ENCODE measurements at places on chromosomes 4 and X. TPM values are rescaled to one million over a fixed set of nuclear protein-coding genes. Genes with fewer than 3 reads are reported as not detected.

The ARR3 gene
- 0.31 TPM for polyA plus RNA-seq

The CXCL8 gene
- 0.17 TPM for polyA plus RNA-seq

The TREX2 gene
- 0.27 TPM for polyA plus RNA-seq

The GNRHR gene
- polyA plus RNA-seq, result 0.32 TPM

DNA sequence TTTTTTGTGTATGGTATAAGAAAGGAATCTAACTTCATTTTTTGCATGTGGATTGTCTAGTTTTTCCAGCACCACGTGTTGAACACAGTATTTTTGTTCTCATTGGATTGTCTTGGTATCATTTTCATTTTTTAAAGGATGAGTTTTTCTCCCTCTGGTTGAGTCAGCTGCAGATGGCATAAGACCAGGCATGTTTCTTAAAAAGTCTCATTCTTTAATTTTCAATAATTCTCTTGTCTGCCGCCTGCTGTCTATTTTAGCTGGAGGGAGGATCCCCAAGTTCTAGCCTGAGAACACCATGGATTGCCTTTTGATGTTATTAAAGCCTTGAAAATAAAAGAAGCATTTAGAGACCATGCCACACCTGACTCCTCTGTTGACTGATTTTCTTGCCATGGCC is 263.8 kb downstream of the ARHGAP24 start:
- no peak for DNase-seq

DNA sequence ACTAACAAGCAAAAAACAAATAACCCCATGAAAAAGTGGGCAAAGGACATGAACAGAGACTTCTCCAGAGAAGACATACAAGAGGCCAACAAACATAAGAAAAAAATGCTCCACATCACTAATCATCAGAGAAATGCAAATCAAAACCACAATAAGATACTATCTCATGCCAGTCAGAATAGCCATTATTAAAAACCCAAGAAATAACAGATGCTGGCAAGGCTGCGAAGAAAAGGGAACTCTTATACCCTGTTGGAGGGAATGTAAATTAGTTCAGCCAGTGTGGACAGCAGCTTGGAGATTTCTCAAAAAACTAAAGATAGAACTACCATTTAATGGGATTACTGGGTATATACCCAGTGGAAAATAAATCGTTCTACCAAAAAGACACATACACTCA is 79.6 kb downstream of the MAPK10 start:
- DNase-seq, result no peak

DNA sequence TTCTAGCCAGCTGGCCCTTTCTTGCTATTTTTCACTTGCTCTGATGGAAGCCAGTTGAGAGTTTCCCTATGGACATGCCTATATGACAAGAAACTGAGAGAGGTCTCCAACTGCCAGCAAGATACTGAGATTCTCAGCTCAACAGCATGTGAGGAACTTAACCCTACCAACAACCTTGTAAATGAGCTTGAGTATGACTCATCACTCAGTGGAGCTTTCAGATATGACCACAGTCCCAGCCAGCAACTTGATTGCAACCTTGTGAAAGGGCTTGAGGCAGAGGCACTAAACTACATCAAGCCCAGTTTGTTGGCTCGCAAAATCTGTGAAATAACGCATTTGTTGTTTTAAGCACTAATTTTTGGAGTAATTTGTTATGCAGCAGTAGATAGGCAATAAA is 175.8 kb downstream of the COMMD8 start:
- DNase-seq, result no peak

GRCh38 chr4:10181745-10182445 is 65.3 kb upstream of the WDR1 start:
- DNase-seq, result no peak

DNA sequence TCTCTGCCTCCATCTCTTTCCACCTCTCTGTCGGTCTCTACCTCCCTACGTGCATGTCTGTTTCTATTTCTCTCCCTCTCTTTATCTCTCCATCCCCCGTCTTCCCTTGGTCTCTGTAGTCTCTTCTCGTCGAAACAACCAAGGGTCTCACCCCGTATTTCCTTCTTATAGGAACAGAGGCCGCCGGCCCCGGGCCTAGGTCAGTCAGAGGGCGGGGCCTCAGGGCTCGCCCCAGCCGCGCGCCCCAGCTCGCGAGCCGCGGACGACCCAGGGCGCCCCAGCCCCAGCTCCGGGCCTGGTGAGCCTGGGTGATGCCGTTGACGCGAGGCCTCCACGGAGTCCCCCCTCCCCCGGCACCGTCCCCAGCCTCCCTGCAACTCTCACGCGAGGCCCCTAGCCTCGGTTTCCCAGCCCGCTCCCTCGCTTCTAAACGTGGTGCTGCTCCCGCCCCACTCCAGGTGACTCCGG is 6.6 kb downstream of the TIMM17B start:
- no peak for DNase-seq

DNA sequence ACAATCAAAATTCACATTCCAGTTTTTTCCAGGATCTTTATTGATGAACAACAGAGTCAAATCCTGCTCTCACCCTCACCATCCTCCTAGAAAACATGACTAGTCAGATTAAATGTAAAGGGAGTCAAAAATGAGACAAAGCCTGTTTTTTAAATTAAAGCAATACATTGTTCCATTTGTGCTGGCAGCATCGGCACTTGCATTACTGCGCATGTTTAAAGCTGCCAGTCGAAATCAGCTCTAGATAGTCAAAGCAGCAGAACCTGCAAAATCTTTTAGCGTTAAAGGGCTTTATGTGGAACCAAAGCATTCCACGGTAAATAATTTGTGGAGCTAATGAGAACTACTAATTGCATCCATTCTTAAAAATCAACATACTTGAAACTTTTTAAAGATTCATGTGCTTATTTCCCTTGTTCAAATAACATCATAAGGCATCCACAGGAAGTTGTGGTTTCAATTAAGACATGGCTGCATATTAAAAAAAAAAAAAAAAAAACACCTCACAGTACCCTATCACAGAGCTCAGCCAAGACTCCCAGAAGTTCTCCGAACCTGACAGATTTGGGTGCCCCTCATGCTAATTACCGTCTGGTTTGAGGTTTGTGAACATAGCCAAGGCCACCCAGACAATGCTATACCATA is 82.2 kb downstream of the SH3KBP1 start:
- no peak for DNase-seq

- no peak for DNase-seq
These were observed 648 bp downstream of the GRK4 start for GRCh38 chr4:2963966-2964471.
